Non-pigmented ciliary epithelial cell (primary cell): ENCODE measurements at places on chromosomes 11 and 22.

DNA sequence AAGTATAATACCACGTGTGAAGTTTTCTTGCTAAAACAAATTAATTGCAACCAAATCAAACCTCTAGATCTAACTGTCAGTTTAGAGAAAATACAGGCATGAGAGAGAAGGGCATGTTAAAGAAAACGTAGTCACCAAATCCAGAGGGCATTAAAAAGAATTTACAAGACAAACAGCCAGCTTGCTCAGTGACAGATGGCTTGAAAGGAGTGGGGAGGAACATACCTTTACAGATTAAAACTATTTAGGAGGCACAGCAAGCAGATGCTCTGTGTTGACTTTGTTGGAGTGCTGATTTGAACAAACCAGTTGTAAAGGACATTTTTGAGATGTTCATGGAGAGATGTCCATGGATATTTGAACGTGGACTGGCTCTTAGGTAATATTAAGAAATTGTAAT lies 96.9 kb downstream of the ATXN10 start:
- no peak for DNase-seq

DNA sequence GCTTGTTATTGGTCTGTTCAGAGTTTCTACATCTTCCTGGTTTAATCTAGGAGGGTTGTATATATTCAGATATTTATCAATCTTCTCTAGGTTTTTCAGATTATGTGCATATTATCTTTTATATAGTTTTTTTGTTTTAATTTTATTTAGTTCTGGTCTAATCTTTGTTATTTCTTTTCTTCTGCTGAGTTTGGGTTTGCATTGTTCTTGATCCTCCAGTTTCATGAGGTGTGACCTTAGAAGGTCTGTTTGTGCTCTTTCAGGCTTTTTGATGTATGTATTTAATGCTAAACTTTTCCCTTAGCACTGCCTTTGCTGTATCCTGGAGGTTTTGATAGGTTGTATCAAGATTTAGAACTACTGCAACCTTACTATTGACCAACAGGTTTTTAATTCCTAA lies 117.7 kb downstream of the VPREB1 start:
- no peak for DNase-seq

DNA sequence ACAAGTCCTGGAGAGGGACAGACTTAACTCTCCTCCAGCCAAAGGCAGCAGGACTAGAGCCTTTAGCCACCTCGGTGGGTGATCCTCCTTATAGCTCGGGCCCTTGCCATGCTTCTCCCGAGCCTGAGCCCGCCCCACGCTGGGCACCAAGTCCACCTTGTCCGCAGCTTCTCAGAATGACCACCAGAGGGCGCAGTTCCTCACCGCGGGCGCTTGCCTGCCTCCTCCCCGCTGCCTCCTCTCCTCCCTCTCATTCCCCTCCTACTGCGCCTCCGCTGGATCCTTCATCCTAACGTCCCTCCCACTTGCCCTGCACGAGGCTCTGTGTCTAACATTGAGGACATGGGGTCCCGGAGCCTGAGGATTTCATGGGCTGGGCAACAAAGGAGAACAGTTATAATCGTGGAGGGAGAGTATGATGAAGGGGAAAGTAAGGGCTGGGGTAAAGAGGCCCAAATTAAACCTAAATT lies 11.3 kb upstream of the MOGAT2 start:
- DNase-seq = peak; percentile 8

GRCh38 chr11:132088551-132088950 lies 718.1 kb downstream of the NTM start:
- no peak for DNase-seq

DNA sequence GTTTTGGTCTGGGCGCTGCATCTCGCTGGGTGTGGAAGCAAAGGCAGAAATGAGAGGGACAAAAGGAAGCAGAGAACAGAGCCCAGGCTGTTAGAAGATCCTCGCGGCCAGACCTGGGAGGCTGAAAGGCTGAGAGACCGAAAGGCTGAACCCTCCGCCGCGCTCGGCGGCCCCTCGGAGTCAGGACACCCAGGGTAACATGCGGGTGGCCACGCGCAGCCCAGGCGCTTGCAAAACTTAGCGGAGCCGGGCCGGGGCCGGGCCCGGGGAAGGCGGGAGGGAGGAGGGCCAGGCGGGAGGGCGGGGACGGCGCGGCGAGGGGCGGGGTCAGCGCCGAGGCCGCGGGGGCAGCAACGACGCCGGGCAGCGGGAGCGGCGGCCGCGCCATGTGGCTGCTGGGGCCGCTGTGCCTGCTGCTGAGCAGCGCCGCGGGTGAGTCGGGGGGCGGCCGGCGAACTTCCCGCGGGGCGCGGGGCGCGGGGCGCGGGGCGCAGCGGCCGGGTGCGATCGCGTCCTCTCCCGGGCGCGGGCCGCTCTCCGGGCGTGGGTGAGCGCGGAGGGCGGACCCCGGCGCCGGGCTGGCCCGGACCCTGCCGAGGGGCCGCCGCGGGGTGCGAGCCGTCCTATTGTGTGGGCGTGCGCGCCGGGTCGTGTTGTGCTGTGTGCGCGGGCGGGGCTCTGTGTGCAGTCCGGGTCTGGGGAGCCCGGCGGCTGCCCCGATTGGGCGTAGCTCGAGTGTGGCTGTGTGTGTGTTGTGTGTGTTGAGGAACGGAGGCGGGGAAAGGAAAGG lies at the start of gene LDLRAD3:
LDLRAD3 (plus strand) TSS at position 350 of the 790 bp plus-strand sequence; CDS start at position 387, 37 bp downstream.
- DNase-seq = peak; percentile 55

DNA sequence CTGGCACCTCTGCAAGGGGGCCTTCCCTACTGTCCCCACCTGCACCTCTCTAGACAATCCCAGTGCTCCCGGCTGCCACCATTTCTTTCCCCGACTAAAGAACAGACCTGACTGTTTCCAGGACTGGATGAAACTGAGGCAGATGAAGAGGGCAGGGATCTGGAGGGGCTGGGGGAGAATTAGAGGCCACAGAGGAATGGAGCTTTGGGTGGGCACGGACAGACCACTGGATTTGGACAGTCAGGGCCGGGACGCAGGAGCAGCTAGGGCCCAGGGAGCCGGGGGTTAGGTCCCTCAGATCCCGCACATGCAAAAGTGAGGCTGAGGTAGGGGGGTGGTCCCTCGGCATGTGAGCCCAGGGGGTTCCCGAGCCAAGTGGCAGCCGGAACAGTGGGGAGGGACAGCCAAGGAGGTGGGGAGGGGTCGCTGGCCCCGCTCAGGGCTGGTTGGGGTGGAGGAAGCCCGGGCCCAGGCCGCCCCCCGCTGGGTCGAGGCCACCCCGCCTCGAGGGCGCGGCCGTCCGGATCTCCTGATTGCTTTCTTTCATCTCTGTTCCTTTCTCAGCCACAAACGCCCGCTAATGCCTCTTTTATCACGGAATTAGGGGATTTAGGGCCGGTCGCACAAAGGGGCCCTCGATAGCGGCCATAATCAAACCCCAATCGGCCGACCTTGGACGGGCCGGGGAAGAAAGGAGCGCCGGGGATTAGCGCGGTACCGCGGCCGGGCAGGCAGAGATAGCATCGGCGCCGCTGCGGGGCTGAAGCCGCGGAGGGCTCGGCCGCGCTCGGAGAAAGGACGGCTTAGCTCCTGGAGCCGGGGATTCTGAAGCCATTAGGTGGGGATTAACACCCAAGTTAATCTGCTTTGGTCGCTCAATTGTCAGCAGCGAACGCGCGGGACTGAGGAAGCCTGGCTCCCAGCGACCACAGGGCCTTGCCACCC lies 9.3 kb downstream of the SLC25A1 start:
- DNase-seq = no peak

DNA sequence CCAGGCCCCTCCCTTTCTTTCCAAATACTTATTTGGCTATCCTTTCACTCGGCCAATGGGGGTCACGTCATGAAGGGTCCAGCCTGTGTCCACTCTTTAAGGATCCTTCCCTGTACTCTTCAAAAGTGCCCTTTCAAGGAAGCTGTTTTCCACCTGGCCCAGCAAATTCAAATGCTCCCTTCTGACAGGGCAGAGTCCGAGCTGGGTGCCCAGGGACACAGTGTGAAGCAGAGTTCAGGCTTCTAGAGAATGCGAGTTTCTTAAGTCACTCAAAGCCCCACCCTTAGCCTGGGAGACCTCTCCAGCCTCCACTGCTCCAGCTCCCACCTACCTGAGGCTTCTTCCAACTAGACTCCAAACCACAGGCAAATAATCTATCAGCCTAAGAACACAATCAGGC lies 5.5 kb upstream of the APOA1 start:
- DNase-seq = no peak

GRCh38 chr11:102430158-102430836 lies 22.3 kb downstream of the TMEM123 start:
- no peak for DNase-seq

- DNase-seq = no peak
Measured at GRCh38 chr11:125425601-125426000, 70.5 kb downstream of the FEZ1 start.

- no peak for DNase-seq
Measured at GRCh38 chr22:29747832-29748231, 19.0 kb downstream of the ZMAT5 start.

GRCh38 chr11:105100206-105100605 lies 39.4 kb downstream of the CARD18 start:
- DNase-seq = no peak

DNA sequence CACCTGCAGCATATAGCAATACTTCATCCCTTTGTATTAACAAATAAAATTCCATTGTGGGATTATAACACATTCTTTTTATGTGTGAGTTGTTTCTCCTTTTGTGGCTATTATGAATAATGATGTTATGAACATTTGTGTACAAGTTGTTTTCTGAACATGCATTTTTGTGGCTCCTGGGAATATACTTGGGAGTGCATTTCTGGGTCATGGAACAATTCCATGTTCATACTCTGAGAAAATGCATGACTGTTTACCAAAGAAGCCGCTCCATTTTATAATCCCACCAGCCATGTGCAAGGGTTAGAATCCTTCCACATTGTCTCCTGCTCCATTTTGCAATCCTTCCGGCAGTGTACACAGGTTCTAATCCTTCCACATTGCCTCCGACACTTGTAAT lies 713.8 kb downstream of the TBC1D22A start:
- no peak for DNase-seq

- no peak for DNase-seq
Measured at GRCh38 chr11:10838083-10838482, 19.8 kb downstream of the ZBED5 start.
